ENCODE measurements at places on chromosomes 3 and 15. TPM values are rescaled to one million over a fixed set of nuclear protein-coding genes. Genes with fewer than 3 reads are reported as not detected.

WDR72 gene
- 2.2 TPM for total RNA-seq

PPP1R14D gene
- total RNA-seq = not detected

LRRN1 gene
- total RNA-seq = 7.7 TPM

DNA sequence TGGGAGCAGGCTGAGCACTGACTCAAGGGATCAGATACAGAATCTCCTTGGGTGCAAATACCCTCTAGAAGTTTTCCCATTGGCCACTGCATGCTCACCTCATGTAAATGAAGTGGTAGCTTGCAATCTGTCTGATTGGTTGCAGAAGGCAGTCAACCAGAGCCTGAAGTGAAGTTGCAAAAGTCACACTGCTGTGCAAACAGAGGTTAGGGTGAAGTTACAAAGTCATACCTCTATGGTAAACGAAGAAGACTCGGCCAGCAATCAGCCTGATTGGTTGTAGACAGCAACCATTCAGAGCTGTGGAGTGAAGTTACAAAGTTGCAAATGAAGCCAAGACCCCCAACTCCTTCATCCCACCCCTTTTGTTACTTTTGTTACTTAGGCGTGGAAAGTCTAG, 27.1 kb downstream of the STARD9 start:
- no peak for DNase-seq

DNA sequence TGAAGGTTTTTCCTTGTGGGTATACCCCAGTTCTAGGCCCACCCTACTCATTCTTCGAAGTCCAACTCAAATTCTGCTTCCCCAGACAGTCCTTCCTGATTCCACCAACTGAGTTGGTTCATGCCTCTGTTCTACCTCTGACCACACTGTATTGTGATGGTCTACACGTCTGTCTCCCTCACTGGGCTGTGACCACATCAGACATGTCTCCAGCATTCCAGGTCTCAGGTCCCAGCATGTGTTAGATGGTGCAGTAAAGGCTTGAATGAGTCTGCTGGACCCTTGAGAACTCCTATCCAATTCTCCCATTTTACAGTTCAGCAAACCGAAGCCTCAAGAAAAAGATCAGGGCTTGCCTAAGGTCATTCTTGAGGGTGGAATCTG, 2.8 kb upstream of the ATP2B2 start:
- DNase-seq = no peak

PLSCR5 gene
- not detected for total RNA-seq

STXBP5L gene
- not detected for total RNA-seq

ACKR4 gene
- 7.3 TPM for total RNA-seq

FAM227B gene
- total RNA-seq = 3.2 TPM

ANKRD34C gene
- not detected for total RNA-seq

GRCh38 chr15:66633041-66633937, 67.5 kb upstream of the LCTL start:
- no peak for DNase-seq

TMEM266 gene
- not detected for total RNA-seq

DNA sequence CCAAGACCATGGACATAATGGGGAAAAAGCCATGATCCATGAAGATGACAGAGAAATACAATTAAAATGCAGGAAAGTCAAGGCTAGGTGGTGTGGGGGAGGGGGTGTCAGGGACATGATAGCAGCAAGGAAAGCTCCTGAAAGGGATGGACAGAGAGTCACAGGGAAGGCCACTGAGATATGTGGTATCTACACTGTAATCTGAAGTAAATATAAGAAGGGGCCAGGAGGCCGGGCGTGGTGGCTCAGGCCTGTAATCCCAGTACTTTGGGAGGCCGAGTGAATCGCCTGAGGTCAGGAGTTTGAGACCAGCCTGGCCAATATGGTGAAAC, 62.5 kb downstream of the FOXP1 start:
- no peak for DNase-seq

GRCh38 chr3:178671791-178672190, 135.6 kb downstream of the KCNMB2 start:
- no peak for DNase-seq

DNA sequence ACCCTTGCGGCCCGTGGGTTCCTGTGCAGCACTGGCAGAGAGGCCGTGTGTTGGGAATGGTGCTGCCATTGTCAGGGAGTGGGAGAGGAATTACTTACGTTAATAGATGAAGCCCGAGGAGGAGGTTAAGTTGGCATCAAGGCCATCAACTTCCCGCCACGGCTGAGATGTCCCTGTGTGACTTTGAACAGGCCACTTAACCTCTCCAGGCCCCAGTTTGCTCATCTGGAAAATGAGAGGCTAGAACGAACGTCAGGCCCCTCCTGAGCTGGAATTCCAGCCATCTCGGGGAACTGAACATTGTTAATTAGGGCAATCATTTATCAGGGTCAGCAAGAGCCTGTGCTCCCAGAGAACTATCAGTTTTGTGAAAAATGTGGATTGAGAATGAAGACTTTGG, 91.4 kb upstream of the MYZAP start:
- DNase-seq = no peak

- no peak for DNase-seq
Observed at GRCh38 chr15:89797678-89798201, 16.9 kb downstream of the ANPEP start.

ISG20 gene
- 16.2 TPM for total RNA-seq

DNA sequence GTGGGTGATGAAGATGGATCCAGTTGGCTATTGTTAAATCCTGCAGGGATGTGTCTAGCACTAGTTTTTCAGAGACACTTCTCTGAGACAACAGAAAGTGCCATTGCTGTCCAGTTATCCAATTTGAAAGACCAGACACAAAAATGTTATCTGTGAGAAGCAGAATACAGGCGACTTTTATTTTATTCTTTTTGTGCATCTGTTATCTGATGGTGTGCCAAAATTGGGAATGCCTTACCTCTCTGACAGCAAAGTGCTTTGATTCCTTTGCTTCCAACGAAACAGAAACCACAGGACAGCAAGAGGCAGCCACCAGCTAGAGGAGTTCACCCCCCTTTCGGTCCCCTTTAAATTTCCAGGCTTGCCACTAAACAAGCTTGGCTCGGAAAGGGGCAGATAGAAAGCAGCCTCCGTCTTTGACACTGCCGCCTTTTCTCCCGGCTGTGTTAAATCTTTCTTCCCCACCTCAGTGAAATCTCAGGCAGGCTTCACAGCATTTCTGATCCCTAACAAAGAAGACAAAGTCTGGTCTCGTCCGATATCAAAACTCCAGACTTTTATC, 17.7 kb upstream of the PRR20G start:
- DNase-seq = no peak

GRCh38 chr3:149894205-149894604, 76.5 kb downstream of the PFN2 start:
- DNase-seq = no peak
